Stimulated activated CD8-positive, alpha-beta memory T cell treated with anti-CD3 and anti-CD28 coated beads, Interleukin-4, amount 100 ng/mL, for 1 hour (primary cell): ENCODE measurements at places on chromosomes 2 and 18.

DNA sequence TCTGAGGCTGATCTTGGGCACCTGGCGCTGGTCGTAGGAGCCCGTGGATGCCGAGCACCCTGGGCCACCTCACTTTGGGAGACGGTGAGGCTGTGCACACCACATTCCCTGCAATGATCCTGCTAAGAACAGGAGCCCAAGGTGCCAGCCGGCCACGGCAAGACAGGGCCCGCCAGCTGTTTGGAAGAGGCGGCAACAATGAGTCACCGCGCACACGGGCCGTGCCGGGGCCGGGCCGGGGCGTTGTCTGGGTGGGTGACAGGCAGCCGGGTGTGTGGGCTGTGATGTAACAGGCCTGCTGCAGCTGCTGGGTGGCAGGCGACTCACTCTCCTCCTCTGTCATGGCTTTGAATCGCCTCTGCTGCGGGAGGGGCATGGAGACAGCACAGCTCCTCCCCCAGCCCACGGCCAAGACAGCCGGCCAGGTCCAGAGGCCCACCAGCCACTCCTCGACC is 49.7 kb upstream of the ODC1 start:
- peak; percentile 28 for DNase-seq

DNA sequence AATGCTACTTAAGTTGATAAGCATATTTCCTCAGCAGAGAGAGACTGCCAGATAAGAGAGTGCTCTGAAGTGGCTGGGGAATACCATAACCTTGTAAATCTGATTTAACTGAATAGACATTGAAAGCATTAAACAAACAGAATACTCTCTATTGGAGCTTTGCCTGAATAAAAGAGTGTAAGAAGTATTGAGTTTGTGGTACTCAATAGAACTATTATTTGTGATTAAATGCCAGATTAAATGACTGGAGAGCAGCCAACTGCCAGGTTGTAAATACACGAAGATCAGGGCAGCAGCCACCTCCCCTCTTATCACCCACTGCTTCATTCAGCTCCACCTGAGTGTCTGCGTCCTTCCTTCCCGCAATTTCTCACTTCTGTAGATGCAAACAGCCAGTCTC is 373.6 kb downstream of the DCDC2C start:
- no peak for DNase-seq

DNA sequence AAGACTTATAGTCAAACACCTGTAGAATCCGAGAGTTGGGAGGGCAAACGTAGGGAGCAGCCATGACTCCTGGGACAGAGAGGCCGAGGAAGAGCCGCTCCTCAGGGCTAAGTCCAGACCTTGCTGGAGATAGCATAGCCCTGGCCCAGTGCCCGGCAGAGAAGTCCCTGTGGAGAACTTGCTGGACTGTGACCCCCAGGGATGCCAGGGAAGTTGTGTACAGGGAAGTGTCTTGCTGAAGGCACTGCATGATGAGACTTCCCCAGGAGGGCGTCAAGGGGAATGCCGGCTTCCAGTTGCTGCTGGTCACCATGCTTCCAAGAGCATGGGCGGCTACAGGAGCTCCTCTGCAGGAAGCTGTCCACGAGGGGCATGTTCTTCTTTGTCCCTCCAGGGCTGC is 8.6 kb upstream of the CNDP1 start:
- DNase-seq, result no peak

DNA sequence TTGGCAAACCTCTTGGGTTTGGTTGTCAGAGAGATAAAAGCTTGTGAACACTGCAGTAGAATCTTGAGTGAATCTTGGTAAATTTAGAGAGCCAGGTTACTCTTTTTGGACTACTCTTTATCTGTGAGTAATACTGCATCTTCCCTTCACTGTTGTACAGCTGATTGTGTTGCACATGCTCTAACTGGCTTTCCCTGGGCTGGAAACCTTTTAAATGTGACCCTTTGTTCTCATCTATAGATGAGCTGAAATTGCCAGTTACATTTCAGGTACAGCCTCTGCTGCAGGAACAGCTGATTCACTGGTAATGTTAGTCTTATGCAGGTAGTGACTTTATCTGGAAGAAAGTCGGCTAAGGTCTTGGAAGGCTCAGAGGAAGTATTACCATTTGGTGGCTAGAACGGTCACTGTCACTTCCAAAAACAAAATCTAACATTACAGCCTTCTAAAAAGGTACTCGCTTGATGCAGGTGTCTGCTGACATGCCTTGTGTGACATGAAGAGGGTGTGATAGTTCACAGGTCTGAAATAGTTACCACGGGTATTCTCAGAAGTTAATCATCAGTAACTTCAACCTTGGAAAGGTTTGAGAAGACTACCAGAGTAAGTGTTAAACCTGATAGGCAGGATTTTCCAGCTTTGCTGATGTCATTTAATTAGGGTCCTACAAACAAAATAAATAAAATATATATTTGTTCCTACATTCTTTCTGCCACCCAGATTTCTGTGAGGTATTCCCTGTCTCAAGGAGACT is 851.1 kb downstream of the SLC4A3 start:
- no peak for DNase-seq

GRCh38 chr2:177265824-177266817 is 1.6 kb upstream of the NFE2L2 start:
- DNase-seq, result no peak

DNA sequence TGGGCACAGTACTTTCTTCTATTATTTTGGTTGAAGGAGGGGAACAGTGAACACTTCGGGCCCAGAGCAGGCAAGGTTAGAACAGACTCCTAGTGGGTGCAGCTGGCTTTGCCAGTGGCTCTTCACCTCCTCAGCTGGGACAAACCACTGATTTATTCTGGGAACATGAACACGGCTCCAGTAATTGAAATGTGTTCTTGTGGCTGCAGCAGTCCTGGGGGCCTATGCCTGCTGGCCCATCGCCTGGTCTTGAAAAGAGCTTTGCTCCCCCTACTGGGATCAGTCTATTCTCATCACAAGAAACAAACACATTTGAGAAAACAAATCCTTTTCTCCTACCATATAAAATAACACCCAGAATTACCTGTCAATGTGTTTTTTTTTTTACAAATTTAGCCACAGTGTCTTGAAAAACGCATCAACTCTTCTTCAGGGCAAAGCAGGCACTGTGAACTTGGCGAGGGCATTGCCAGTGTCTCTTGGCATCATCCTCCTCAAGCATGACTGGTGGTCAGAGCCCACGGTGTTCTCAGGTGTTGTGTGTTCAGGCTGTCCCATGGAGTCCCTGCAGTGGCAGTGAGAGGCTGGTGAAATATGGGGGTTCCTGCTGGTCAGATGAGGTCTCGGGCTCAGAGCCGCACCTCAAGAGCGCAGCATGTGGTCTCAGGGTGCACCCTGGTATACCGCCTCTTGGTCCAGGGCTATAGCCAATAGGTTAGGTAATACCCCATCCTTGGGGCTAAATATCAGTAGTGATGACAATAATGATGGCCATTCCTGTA is 51.3 kb downstream of the RNF144A start:
- DNase-seq, result no peak

- no peak for DNase-seq
Observed at GRCh38 chr2:23509596-23510292, 124.8 kb downstream of the KLHL29 start.
